MV-4-11 (cell line): ENCODE measurements at places on chromosomes 2 and 18.

DNA sequence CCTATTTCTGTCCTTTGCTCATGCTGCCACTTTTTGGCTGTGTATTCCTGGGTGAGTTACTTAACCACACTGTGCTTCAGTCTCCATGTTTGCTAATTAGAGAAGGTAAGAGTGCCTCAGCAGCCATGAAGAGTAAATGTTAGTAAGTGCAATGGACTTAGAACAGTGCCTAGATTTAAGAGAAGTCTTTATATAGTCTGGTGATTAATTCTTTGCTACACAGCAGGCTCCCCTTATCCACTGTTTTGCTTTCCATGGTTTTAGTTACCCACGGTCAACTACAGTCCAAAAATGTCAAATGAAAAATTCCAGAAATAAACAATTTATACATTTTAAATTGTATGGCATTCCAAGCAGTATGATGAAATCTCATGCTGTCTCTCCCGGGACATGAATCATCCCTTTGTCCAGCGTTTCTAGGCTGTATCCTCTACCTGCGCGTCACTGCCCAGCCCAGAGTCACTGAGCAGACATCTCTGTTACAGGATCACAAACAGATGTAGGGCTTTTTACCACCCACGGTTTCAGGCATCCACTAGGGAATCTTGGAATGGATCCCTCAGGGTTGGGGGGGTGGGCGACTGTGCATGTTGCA is 91.0 kb downstream of the CTIF start:
- DNase-seq = no peak

DNA sequence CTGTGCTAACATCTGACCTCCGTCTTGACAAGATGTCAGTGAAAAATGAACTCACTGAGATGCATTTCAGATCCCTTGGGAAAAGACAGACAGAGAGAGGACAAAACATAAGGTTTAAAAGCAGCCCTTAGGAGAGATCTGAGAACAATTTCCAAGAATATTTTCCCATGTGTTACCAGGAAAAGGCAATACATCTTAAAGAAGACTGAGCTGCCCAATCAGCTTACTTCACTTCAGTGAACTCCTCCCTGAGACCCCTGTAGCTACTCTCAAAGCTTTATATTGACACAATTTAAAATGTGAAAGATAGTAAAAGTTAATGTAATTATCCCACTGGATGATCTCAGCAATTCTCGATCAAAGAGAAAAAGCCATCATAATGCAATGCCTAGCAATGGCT is 505.0 kb downstream of the DCC start:
- DNase-seq = no peak

- DNase-seq = no peak
These were observed 195.1 kb downstream of the ACKR3 start for GRCh38 chr2:236764716-236765115.

DNA sequence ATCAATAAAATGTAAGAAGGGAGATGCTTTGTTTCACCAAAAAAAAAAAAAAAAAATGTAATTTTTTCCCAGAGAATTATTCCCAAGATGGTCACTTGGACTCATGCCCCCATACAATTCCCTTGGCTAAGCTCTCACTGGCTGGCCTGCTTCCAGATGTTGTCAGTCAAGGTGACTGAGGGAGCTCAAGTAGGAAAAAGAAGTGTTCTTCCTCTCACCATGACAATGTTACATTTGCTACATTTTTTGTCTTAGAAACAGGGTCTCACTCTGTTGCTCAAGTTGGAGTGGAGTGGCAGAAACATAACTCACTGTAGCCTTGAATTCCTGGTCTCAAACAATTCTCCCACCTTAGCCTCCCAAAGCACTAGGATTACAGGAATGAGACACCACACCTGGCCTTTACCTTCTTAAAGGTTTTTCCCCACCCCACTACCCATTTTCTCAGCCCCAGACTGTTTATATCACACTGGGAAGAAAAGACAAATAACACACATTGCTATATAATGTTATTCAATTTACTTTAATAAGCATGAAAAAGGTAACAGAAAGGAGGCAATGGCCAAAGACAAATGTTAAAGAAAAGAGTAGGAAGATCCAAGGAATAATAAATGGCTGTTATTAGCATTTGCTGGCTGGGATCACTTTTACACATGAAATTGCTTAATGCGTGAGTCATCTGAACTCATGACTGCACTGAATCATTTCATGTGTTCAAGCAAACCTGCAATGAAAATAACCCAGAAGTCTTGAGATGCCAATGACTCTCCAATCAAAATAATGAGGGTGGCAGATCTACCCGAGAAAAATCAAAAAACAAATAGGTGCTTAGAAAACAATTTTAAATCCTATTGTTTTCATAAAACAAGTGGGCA is 45.2 kb downstream of the ACVR1 start:
- DNase-seq = peak; percentile 28

- no peak for DNase-seq
These were observed 861.3 kb downstream of the CCDC85A start for GRCh38 chr2:57044931-57045635.

- no peak for DNase-seq
These were observed 1005.7 kb upstream of the PIK3C3 start for GRCh38 chr18:40949114-40949950.

DNA sequence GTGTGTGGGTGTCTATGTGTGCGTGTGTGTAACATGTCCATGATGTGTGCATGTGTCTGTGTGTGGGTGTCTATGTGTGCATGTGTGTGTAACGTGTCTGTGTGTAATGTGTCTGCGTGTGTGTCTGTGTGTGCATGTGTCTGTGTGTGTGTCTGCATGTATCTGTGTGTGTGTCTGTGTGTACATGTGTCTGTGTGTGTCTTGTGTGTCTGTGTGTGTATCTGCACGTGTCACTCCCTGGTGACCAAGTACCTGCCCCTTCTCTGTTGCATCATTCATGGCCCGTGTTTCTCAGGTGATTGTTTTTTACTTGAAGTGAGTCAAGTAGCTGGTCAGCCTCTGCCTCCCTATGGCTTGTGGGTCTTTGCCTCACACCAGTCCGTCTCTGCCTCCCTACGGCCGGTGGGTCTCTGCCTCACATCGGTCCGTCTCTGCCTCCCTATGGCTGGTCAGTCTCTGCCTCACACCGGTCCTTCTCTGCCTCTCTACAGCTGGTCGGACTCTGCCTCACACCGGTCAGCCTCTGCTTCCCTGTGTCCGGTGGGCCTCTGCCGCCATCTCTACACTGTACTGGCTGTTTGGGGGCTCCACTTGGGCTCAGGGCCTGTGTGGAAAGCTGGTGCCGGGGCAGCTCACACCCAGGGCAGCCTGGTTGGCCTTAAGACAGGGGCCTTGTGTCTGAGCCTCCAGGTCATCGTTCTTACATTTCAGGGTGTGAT is 31.6 kb downstream of the KCNG2 start:
- DNase-seq = no peak

- DNase-seq = no peak
These were observed 3.7 kb downstream of the MTX2 start for GRCh38 chr2:176272870-176273459.

- DNase-seq = no peak
These were observed 17.2 kb downstream of the BOK start for GRCh38 chr2:241575624-241576292.

DNA sequence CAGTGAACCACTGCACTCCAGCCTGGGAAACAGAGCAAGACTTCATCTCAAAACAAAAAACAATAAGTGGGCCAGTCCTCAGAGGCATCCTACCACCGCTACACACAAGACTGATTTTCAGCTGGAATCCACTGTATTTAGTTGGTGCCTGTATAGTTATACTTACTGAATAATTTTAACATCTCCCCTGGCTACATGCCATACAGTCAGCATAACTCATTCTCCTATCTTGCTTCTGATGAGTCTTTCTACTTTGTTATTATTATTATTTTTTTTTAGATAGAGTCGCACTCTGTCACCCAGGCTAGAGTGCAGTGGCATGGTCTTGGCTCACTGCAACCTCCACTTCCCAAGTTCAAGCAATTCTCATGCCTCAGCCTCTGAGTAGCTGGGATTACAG is 19.9 kb upstream of the CAB39 start:
- no peak for DNase-seq

GRCh38 chr18:12540751-12541150 is 117.2 kb downstream of the SPIRE1 start:
- DNase-seq = no peak

- DNase-seq = no peak
These were observed 483.8 kb downstream of the GALR1 start for GRCh38 chr18:77733292-77733903.

DNA sequence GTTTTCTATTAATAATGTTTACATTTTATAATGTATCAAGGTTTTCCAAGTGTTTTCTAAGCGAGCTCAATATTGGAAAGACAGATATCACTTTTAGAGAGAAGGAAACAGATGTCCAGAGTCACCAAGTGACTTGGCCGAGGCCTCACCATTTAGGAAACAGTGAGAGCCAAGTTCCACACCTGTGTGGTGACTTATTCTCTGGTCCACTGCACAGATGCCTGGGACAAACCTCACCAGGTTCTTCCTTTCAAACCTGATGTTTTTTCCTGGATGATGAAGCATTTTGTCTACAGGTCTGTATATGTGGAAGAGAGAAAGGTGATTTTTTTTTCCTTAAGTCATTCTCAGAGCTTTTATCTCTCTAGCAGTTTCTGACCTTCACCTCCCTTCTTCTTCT is 280.7 kb downstream of the LPIN1 start:
- DNase-seq = no peak

- no peak for DNase-seq
These were observed 458.8 kb upstream of the NRXN1 start for GRCh38 chr2:51490576-51491234.

DNA sequence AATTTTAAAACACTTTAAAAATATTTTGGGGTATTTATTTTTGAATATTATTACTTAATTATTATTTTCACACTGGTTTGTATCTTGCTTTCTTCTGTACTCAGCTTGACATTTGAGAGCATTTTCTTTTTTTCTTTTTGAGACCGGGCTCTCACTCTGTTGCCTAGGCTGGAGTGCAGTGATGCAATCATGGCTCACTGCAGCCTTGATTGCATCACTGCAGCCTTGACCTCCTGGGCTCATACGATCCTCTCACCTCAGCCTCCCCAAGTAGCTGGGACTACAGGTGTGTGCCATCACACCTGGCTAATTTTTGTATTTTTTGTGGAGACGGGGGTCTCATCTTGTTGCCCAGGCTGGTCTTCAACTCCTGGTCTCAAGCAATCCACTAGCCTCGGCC is 79.9 kb upstream of the DLX2 start:
- DNase-seq = no peak

GRCh38 chr18:39741755-39742466 is 2176.3 kb upstream of the CELF4 start:
- no peak for DNase-seq

DNA sequence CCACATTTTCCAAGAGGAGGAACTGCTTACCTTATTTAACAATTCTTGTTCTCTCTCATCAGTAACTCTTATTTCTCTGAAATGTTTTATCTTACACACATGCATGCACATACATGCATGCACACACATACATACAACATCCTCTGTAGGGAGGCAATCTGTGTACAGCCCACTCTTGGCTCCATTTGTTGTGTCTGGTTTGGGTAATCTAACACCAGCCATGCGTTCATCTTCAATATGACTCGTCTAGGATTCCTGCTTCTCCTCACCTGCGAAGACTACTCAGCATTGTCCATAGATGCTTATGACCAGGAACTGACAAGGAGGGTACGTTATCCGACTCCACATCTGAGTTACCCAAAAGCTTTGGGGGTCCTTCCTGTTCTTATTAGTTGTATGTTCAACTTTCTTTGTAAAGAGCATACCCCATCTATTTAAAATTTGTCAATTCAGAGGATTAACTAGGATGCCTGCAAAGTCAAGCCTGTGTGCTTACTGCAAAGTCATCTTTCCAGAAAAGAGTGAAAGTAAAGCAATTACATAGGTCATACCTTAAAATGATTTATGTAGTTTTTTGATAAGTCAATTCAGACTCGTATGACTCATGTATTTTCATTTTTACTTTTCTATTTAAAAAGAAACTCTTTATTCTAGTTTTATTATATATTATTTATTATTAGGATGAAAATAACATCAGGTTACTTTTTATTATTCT is 18.2 kb downstream of the LYPD6B start:
- no peak for DNase-seq

- DNase-seq = no peak
These were observed 38.4 kb downstream of the COA5 start for GRCh38 chr2:98569915-98570314.

DNA sequence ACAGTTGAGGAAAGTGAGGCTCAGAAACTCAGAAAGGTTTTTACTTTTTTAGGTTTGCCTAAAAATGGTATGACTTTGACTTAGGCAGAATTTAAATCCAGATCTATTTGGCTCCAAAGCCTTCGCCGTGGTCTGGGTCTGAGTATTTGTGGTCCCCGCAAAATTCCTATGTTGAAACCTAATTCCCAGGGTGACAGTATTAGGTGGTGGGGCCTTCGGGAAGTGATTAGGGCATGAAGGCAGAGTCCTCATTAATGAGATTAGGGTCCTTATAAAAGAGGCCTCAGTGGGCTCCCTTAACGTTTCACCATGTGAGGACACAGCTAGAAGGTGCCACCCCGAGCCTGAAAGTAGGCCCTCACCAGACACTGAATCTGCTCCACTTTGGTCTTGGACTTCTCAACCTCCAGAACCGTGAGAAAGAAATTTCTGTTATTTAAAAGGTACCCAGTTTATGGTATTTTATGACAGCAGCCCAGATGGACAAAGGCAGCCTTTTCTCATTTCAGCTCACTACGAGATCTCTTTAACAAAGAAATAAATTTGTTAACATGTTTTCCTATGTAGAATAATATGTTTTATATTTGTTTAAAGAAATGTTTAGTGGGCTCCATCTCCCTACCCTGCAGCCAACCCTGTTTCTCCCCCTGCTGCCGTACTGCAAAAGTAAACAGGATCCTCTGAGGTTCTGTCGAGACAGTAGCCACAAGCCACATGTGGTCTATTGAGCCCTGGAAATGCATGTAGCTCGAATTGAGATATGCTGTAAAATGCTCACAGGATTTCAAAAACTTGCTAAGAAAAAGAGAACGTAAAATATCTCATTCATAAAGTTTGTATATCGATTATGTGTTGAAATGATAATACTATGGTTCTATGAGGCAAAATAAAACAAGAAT is 80.6 kb downstream of the MOGAT1 start:
- peak; percentile 41 for DNase-seq

- DNase-seq = no peak
These were observed 3.7 kb downstream of the INHA start for GRCh38 chr2:219575566-219576504.

DNA sequence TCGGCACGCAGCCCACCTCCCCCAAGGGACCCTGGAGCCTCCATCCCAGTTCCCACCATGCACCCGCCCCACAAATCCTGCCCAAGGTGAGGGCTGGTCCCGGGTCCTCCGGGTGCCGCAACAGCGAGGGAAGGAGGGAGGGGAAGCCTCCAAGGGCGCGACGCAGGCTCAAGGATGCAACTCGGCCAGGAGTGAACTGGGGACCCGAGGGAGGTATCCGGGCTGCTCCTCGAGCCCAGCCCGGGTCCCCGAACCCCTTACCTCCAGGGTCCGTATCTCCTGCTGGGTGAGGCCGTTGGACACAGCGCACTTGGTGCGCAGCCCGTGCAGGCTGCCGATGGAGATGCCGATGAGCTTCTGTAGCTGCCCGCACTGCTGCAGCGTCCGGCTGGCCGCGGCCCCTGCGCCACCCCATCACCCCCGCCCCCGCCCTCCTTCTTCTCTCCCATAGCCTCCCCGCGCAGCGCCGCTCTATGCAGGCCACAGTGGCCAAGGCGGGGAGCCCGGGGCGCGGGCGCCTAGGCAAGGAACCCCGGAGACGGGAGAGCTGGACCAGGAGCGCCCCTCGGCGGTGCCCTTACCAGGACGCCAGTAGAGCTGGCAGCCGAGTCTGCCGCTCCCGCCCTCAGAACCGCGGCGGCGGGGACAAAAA is 124.1 kb downstream of the ANKRD30BL start:
- peak; percentile 3 for DNase-seq
